ENCODE measurements at places on chromosomes 6 and 20. TPM values are rescaled to one million over a fixed set of nuclear protein-coding genes. Genes with fewer than 3 reads are reported as not detected.

DNA sequence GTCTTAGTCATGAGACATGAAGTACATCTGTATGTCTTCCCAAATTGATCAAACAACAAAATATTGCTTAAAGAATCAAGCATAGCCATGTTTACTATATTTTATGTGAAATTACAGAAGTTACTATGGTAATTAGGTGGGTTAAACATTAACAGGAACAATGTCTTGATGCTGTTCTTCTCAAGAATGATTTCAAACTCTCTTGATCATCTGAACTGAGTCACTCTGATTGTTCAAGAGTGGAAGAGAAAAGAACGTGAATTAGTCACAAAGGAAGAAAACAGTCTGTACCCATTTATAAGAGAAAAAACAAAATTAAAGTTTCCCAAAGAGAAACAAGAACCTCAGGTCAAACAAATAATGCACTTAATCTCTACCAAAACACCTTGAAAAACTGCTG is 62.2 kb upstream of the NUP153 start:
- no peak for DNase-seq

DNA sequence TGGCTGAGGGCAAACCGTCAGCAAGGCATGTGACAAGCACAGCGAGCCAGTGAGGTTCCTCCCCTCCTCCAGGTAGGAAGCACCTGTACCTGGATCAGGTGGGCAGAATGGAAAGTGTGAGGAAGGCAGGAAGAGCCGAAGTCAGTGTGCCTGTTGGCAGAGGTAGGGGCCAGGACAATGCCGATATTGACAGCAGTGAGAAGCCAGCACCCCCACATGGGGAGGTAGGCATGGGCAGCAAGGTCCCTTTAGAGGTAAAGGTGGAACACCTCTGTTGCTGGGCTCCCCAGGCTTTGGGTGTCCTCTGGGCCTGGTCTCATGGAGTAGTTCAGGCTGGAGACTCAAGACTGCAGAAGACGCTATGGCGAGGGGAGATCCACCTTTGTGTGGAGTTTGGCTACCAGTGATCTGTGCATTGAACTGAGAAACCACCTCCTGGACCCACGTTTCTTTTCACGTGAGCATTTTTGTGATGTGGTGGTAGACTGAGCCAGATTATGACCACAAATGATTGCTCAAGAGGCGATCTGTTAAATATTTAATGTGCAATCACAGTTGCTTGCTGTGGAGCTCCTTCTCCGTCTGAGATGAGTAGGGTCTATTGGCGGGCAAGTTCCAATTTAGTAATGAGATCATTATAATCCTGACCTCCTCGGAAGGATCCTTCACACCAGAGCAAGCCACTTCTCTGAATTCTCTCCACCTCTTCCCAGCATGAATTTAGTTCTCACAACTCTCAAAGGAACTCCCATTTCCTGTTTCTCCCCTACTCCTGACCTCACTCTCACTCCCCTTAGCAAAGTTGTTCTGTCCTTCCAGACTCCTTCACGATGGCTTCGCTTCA is 174.8 kb downstream of the CDH26 start:
- DNase-seq: no peak

- DNase-seq: no peak
Measured at GRCh38 chr6:55568808-55569439, 10.1 kb downstream of the HMGCLL1 start.

GRCh38 chr20:40562031-40562430 is 127.0 kb downstream of the MAFB start:
- no peak for DNase-seq

WFDC5 gene
- total RNA-seq: not detected

- DNase-seq: peak; percentile 94
Measured at GRCh38 chr6:134175532-134176263, 123.3 kb upstream of the SLC2A12 start.

BPIFB2 gene
- total RNA-seq: not detected

DNA sequence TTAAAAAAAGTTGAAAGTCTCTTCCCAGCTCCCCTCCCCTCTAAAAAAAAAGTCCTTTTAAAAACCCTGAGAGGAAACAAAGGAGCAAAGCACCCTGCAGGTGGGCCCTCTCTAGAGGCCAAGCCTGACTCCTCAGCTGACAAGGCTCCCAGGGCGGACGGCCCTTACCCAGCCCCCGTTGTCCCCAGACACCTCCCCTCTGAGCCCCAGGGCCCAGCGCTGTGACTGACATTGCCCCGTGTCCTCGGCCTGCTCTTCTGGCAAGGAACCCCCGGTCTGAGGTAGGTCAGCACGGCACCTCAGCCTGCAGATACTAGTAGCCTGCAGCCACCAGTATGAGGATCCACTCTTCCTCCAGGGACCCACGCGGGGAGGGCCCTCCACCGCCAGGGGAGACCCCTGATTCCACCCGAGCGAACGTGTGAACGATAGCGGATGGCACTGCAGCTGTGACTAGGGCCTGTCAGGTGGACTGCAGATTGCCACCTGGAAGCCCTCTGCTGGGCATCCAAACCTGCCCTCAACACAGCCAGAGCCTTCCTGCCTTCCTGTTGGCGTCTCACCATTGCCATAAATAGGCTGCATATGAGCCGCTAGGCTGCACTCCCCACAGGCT is 34.2 kb downstream of the FOXC1 start:
- no peak for DNase-seq

- no peak for DNase-seq
Measured at GRCh38 chr20:59318803-59319202, 18.4 kb downstream of the EDN3 start.

GRCh38 chr6:20444786-20445271 is 43.1 kb downstream of the E2F3 start:
- DNase-seq: no peak

C6orf132 gene
- 0.75 TPM for total RNA-seq

VWA7 gene
- total RNA-seq: 0.15 TPM
